ENCODE measurements at places on chromosomes 1 and 21.
A peak's percentile ranks its signal among the peaks of the same experiment; 100 is the strongest.

DNA sequence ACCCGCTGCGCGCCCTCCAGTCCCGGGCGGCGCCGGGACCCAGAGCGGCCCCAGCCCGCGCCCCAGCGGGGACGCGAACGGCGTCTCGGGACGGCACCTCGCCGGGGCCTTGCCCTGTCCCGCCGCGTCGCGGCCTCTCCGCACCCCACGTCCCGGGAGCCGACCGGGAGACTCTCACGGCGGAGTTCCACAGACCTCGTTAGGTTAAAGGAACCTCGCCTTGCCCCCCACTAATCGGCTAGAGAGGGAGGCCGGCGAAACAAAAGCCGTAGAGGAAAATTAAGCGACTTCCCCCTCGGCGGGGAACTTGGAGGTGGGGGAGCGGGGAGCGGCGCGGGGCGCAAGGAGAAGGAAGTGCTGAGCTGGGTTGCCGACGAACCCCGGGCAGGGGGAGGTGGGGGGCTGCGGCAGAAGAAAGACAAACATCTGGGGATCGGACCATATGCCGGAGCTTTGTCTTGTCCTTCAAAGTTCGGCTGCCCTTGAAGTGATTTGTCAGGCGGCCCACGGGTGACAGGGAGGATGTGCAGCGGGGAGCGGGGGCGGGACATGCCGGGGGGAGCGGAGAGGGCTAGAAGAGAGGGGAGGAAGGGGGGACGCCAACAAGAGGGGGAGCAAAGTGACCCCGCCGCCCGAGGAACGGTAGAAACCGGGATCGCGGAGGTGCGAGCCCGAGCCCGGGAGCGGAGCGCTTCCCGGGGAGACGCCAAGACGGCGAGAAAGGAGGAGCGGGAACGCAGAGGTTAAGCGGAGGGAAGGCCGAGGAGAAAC, 120.0 kb upstream of the RRP15 start:
- no peak for DNase-seq

GRCh38 chr1:11649624-11650330, 4.5 kb downstream of the FBXO2 start:
- DNase-seq: no peak

- DNase-seq: no peak
Measured at GRCh38 chr1:38027201-38028104, 14.9 kb downstream of the UTP11 start.

DNA sequence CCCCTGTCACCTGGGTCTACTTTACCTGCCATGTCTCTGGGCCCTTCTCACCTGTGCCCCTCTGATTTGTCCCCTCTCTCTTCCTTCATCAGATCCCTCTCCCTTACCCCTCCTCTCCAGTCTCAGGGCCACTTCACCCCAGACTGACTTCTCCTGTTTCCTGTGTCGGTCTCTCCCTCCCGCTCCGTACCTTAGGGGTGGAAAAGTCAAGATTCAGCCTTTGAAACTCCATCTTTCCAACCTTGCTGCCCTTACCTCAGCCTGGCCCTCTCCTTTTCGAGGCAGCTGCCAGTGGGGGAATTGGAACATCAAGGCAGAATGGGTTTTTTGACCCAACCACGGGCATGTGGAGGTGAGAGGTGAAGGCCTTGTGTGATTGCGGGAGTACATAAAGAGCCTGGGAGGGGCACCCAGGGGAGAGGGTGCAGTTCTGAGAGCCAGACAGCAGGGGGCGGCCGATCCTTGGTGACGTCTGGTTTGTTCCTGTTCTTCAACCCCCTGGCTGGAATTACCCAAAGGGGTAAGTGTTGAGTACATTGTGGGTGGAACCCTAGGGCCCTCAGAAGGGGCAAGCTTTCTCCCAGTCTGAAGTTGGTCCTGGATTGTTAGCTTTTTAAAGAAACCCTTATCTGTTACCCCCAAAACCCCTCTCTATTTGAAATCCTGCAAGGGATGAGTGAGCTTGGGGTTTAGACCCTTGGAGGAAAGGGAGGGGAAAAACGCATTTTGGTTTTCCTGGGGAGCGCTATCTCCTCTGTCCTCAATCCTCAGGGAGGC, 12.3 kb upstream of the DMBX1 start:
- peak; percentile 50 for DNase-seq

DNA sequence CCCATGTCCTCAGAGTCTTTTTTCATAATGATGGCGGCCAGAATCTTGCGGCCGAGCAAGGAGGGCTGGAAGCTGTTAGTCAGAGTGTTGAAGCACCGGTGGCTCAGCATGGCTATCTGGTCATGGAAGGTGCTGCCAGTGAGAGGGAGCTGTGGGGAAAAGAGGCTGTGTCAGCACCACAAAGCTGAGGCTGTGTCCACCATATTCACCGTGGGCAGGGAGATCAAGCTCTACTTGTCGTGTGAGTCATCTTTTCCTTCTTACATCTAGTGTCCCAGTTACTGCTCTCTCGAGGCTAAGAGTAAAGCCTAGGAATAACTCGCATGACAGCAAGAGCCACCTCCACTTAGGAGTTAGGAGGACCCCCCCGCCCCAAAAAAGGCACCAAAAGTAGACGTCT, 18.2 kb downstream of the ADAR start:
- no peak for DNase-seq

GRCh38 chr1:188877668-188878067, 1600.0 kb downstream of the BRINP3 start:
- no peak for DNase-seq

GRCh38 chr21:16608209-16608830, 878.5 kb downstream of the USP25 start:
- no peak for DNase-seq

- no peak for DNase-seq
Measured at GRCh38 chr1:115479055-115479482, 141.0 kb upstream of the NGF start.

DNA sequence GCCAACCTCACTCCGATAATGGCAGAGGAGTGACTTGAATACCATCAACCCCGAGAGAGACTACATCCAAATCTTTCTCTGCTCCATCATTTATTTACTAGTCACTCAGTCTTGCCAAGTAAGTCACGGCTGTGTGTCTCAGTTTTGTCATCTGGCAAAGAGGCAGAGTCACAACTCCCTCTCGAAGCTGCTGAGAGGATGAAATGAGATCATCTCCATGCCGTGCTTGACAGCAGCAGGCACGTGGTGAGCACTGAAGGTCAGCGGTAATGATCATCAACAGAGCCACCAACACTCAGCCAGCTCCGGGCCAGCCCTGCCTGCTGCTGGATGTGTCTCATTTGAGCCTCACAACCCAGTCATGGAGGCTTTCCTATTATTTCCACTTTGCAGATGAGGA, 19.9 kb downstream of the ALDH4A1 start:
- DNase-seq: no peak

DNA sequence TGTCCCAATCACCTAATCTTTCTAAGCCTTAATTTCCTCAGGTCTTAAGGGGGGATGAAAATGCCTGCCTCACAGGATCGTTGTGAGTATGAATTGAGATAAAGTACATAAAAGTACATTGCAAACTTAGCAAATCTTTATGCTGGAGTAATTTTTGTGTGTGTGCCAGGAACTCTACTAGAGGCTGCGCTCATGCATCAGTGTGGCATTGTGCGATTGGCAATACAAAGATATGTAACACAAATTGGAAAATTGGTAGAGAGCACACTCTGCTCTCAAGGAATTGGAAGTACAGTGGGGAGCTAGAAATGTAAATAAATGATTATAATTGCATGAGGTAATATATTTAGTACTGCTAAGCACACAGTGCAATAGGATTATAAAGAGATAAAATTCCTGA, 398.3 kb downstream of the DUSP10 start:
- no peak for DNase-seq
